ENCODE measurements at places on chromosomes 4 and X.

GRCh38 chrX:130418740-130419139 is 17.0 kb downstream of the RBMX2 start:
- DNase-seq: no peak

DNA sequence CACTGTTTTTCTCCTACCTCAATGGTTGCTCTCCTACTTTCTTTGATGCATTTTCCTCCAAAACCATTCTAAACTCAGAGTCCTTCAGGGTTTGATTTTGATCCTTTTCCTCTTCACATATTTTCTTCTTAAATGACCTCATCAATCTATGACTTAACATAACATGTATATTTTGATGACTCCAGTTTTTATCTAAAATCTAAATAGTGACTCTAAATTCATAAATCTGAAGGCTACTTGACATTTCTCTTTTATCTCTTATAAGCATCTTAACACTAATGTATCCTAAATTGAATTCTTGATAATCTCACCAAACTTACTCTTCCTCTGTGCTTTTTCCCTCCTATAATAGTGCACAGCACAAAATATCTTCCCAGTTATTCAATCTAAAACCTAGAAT is 4.7 kb upstream of the ARHGEF38 start:
- no peak for DNase-seq

DNA sequence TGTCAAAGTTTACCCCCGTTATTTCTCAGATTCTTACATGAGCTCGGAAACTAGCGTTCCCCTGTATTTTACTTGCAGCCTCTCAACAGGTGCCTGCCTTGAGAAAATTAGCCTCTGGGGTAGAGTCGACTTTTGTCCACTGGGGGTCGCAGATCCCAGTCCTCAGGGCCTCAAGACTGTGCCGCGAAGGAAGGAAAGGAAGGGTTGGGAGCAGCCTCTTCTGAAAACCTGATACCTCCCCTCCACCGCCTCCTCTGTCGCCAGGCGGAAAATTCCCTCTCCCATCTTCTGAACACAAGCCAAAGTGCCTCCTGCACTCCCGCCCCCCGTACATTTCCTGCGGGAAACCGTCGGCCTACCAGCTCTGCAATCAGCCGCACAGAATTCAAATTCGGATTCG is 44.4 kb upstream of the TMSB15B start:
- DNase-seq: peak; percentile 80

GRCh38 chr4:139603576-139604410 is 47.8 kb upstream of the SETD7 start:
- DNase-seq: peak; percentile 72

- no peak for DNase-seq
Observed at GRCh38 chr4:150585611-150586010, 3.7 kb downstream of the MAB21L2 start.

- no peak for DNase-seq
Observed at GRCh38 chr4:148850257-148850995, 408.2 kb upstream of the NR3C2 start.

- peak; percentile 56 for DNase-seq
Observed at GRCh38 chr4:52954560-52955170, 92.5 kb downstream of the RASL11B start.

GRCh38 chrX:132657876-132658275 is 169.0 kb upstream of the MBNL3 start:
- DNase-seq: no peak

DNA sequence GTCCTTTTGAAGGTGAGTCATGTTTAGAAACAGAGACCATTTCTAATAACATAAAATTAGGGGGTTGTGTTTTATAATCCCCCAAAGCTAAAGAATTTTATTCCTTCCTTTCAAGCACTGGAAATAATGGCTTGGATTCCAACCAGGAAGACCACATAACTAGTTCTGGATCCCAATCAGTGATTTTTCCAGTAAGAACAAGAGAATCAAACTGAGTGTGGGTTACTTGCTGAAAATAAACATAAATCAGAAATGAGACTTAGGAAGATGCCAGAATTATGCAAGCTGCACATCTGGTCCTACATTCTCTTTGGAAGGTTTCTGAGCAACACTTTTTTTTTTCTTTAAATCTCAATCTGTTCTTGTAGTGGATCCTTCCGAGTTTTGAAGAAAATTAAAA is 76.3 kb downstream of the SOWAHB start:
- DNase-seq: peak; percentile 83

GRCh38 chr4:5237086-5237660 is 185.9 kb downstream of the STK32B start:
- no peak for DNase-seq

- no peak for DNase-seq
Observed at GRCh38 chrX:13885591-13885990, 68.7 kb upstream of the GPM6B start.

- DNase-seq: no peak
Observed at GRCh38 chrX:136747003-136747986, 33.4 kb downstream of the ARHGEF6 start.

Measured in lung (tissue), 17 donors.